ENCODE measurements at places on chromosomes 16 and 17.

GRCh38 chr16:70592106-70592571, 54.2 kb upstream of the IL34 start:
- no peak for DNase-seq

DNA sequence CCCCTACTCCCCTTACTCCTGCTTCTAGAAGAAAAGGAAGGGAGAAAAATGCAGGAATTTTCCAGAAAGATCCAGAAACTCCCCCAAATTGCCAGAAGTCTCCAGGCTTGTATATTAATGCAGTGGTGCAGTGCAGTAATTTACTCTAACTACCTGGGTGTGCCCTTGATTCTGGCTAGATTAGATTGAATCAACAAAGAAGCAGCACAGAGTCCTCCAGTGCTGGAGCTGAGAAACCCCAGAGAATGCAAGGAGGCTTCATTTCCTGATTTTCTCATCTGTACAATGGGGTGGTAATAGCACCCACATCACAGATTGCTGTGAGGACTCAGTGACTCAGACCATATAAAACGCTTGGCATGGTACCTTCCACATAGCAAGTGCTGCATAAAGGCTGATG, 247.3 kb upstream of the RPL38 start:
- no peak for DNase-seq

- peak; percentile 45 for DNase-seq
Observed at GRCh38 chr17:5763595-5764306, 179.4 kb upstream of the NLRP1 start.

DNA sequence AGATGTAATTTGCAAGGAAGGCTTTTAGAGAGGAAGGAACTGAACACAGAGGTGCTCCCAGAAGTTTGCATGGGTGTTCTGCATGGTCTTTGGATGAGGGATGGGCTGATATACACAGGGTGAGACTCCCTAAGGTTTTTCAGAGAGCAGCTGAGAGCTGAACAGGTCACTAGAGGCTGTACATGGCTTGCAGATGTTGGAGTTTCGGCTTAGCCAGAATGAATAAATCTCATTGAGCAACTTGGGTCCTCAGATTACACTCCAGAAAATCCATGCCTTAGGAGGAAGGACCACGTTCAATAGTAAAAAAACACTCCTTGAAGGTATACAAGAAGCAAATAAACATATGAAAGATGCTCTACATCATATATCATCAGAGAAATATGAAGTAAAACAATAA, 7.5 kb upstream of the ITGB3 start:
- DNase-seq = no peak

GRCh38 chr16:57485916-57486857, at the start of gene DOK4:
DOK4 (minus strand) TSS chr16:57486493; CDS start chr16:57479507, 6,986 bp downstream.
- peak; percentile 88 for DNase-seq

DNA sequence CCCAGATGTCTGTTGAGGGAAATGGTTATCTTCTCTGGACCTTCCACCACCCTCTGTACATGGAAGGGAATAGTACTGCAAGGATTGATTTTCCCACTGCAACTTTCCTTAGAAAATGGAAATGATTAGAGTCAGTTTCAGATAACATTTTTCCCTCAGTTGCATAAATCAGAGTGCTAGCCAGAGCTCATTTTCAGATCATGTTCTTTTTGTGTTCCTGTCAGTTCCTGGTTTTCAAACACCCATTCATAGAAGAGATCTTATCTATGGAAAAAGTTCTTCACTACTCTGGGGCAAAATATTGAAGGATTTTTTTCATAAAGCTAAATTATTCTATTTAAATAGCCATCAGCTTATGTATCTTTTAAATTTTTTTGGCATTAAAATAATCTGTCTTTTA, 11.7 kb upstream of the COX10 start:
- no peak for DNase-seq

GRCh38 chr16:28317040-28317880, 24.9 kb downstream of the SBK1 start:
- no peak for DNase-seq
